ENCODE measurements at places on chromosomes 16 and 17.

DNA sequence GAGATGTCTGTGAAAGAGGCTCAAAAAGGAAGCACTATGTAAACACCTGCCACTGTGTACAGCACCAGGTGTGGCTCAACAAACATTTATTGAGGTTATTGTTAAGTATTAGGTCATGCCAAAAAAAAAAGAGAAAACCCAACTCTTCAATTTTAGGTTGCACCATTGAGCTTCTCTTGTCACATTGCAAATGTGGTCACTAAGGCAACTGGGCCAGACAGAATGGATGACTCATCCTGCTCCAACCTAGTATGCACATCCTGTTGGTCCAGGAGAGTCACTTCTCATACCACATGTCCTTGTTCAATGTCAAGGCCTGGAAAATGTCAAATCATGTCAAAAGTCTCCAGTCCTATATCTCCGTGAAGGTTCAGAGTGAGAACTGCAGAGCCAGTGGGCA, 25.0 kb downstream of the HOXB1 start:
- peak; percentile 42 for DNase-seq

DNA sequence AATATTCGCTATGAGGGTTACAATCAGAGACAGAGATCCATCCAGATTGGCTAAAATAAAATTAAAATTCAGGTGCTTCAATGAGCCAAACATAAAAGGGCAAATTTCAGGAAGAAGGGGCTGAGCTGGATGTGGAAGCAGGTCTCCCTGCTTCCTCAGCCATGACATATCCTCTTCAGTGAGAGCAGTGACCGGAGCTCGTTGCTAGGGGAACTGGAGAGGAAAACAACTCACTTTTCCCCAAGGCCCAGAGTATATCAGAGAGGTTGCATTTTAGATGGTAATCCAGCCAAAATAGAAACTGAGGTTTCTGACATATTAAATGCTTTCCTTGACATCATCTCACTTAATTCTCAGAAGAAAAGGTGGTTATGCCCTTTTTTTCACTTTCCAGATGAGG, 503.5 kb downstream of the HS3ST4 start:
- DNase-seq, result no peak

GRCh38 chr17:18177722-18178121, 5.9 kb upstream of the ALKBH5 start:
- no peak for DNase-seq

GRCh38 chr16:2238838-2239675, 2.8 kb downstream of the DNASE1L2 start:
- no peak for DNase-seq

GRCh38 chr16:86245351-86245750, 265.0 kb upstream of the FOXF1 start:
- no peak for DNase-seq

DNA sequence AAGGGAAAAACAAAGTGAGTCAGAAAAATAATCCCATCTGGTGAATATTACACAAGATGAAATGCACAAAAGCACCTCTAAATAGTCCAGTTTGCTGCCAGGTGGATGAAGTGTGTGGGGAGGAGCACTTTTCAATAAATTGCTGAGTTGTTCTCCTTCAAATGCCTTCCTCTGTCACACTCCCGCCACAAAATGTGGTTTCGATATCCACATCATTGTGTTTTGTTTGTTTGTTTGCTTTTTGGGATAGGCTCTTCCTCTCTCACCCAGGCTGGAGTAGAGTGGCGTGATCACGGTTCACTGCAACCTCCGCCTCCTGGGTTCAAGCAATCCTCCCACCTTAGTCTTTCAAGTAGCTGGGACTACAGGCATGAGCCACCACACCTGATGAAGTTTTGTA, 24.6 kb upstream of the SHISA9 start:
- DNase-seq, result no peak

DNA sequence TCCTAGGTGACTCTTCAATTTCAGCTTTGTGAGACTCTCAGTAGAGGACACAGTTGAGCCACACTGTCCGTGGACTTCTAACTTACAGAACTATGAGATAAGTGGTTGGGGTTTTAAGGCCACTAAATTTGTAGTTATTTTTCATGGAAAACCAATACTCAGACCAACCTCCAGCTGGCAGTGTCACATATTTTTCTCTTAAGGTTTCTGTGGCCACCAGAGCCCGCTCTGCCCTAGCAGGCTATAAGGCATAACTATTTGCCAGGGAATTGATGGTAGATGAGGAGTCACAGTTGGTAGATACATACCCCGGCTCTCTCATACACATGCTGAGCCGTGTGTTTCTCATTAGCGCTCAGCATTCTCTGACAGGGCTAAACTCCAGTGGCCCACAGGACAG, 336.8 kb upstream of the MON1B start:
- DNase-seq, result peak; percentile 39

GRCh38 chr17:4839965-4840892, 7.1 kb downstream of the MINK1 start:
- peak; percentile 27 for DNase-seq

- DNase-seq, result no peak
Measured at GRCh38 chr17:42665581-42666001, 6.5 kb downstream of the TUBG2 start.

DNA sequence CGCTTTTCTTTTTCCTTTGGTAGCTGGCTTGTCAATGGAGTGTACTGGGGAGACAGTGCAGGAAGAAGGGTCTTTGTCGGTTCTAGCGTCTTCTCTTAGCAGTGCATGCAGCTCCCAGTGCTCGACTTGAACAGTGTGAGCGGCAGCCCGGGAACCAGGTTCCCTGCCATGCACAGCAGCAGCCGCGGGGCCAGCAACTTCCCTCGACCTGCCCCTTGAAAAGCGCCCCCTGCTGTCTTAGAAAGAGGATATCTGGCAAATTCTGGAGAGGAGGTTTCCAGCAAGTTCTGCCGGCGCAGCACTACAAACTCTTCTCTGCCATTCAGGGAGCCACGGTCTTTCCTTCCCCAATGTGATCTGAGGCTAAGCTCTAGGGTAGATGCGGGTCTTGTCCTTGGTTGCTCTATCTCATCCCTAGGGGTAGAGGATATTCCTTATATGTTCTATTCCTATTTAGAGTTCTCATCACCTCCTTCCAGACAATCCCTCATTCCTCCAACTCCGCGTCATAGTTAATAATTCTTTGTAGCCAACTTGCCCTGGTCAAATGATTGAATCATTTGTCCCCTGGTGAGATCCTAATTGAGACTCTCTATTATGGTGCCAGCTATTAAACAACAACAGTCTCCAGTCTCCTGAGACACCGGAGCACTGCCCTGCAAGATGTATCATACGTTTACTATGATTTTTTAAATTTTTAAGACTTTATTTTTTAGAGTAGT, 451.3 kb downstream of the PMP22 start:
- DNase-seq, result no peak

- DNase-seq, result peak; percentile 57
Measured at GRCh38 chr16:47916266-47916665, 239.5 kb downstream of the ABCC12 start.

GRCh38 chr17:34146440-34147043, 108.5 kb upstream of the CCL2 start:
- no peak for DNase-seq

GRCh38 chr17:14838567-14838966, 426.6 kb downstream of the PMP22 start:
- DNase-seq, result no peak

DNA sequence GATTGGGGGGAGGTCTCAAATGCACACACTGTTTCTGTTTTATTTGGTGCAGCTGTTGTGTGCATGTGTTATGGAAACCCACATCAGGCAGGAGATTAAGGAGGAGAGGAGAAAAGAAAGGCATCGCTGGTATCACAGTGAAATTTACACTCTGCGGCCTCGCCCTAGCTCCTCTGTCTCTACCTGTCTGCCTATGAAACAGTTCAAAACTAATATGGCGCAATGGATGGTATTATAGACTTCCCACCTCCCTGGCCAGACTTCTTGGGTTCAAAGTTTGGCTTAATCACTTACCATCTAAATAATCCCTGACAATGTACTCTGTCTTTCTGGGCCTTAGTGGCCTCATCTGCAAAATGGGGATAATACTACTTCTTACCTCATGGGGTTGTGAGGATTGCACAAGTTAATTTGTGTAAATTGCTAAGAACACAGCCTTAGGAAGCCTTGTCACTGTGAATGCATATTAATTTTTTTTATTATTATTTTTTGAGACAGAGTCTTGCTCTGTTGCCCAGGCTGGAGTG, 1.4 kb upstream of the ABCC1 start:
- no peak for DNase-seq

GRCh38 chr17:3308603-3309002, 10.4 kb upstream of the OR3A1 start:
- no peak for DNase-seq

DNA sequence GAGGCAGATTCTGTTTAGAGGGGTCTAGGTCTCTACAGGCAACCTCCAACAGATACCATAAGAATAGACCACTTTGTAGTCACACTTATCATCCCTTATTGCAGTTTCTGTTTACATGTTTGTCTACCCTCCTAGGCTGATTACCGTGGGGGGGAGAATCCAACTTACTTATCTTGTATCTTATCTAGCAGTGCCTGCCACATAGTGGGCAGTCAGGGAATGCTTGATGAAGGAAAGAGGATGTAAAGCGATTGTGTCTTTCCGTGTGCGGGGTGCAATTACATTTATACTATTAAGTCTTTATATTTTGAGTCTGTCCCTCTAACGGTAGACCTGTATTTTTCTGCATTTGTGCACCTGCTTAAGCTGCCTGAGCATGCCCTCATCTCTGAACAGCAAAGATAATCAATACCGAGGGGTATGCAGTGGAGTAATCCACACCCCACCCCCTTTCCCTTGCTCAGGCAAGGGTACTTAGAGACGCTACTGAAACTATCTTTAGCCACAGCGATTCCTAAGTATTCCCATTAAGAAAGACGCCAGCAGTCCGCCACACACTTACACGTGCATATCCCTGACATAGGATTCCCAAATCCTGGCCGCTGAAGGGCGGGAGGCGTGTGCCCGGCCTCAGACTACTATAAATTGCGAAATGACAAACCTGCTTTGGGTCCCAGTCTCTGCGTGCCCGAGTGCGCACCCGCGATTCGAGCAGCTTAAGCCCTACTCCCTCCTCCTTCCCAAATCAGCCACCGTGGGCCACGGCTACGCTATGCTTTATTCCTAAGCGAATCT, 635 bp upstream of the AATF start:
- DNase-seq, result no peak

DNA sequence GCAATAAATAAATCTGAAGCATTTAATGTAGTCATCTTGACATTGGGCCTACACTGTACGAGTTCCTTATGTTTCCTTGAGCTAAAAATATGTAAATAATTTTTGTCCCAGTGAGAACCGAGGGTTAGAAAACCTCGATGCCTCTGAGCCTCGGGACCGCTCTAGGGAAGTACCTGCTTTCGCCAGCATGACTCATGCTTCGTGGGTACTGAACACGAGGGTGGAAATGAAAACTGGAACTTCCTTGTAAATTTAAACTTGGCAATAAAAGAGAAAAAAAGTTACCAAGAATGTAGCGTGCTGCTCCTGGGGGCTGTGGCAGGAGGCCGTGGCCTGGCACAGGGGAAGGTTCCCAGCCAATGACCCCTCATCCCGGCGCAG, 74.1 kb downstream of the SOCS1 start:
- no peak for DNase-seq

DNA sequence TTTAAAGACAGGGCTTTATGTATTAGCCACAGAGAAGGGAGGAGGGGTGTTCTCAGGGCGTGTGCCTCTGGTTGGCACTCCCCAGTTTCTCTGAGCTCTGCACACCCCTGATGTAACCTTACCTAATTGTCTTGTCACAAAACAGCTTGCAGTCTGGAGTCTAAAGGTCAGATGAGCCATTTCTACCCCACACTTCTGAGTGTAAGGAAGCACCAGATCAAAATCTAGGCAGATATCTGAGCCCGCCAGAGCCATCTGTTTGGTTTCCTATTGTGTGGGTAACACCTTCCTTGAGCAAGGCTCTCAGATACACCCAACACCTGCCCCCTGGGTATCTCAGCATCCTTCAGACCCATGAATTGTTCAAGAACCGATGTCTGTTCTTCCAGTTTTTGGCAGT, 15.5 kb downstream of the CDH1 start:
- DNase-seq, result no peak

GRCh38 chr16:77790912-77791311, 2.5 kb downstream of the VAT1L start:
- no peak for DNase-seq

DNA sequence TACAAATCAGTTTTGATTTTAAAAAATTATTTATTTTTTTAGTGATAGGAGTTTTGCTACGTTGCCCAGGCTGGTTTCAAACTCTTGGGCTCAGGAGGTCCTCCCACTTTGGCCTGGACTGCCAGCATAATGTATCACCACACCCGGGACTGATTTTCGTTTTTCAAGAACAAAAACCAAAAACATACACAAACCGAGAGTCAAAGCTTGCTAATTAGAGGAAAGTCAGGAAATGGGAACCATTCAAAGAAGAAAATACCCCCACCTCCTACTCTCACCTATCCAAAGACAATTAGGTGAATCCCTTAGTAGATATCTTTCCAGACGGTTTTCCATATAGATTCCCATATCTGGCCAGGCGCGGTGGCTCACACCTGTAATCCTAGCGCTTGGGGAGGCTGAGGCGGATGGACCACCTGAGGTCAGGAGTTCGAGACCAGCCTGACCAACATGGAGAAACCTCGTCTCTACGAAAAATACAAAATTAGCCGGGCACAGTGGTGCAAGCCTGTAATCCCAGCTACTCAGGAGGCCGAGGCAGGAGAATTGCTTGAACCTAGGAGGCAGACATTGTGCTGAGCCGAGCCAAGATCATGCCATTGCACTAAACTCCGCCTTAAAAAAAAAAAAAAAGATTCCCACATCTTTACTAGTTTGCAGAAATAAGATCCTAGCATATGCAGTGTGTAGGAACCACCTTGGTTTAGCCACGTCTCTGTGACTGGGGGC, 883 bp upstream of the SPN start:
- no peak for DNase-seq

- DNase-seq, result no peak
Measured at GRCh38 chr17:49187301-49187700, 23.1 kb downstream of the GNGT2 start.

- peak; percentile 66 for DNase-seq
Measured at GRCh38 chr17:76368545-76368944, 14.8 kb upstream of the PRPSAP1 start.

GRCh38 chr16:63982741-63983140, 1139.1 kb downstream of the CDH11 start:
- no peak for DNase-seq

DNA sequence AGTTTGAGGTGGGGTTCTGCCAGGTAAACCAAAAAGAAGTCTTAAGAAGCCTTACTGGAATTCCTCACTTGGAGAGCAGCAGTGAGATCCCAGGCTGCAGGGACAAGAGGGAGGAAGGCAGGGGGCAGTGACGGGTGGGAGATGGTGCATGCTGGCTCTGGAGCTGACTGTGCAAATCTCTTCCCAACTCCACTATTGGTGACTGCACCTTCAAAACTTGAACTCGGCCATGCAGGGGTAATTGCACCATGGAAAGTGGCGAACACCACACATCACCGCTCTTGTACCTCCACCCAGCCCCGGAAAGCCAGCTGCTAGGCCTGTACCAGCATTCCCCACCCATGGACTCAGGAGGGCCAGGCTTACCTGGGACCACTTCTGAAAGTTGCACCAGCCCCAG, 51.4 kb upstream of the CDR2 start:
- DNase-seq, result no peak
